ENCODE measurements at places on chromosomes 4 and X.

DNA sequence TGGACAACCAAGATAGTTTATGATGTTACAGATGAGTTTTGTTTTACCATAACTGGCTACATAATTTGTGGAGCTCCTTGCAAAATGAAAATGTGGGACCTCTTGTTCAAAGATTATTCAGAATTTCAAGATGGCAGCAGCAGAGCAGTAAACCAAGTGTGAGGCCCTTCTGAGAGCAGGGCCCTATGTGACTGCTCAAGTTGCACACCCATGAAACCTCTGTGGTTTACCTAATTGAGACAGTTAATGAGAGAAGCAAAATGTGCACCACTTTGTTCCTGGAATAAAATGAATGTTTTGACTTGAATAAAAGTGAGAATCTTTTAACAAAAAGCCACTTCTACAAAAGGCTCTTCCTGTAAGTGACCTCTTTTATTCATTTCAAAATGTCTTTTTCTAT, 519.2 kb downstream of the RPA4 start:
- DNase-seq = no peak

GRCh38 chrX:103927030-103927429, 35.4 kb upstream of the TMSB15B start:
- DNase-seq = no peak

DNA sequence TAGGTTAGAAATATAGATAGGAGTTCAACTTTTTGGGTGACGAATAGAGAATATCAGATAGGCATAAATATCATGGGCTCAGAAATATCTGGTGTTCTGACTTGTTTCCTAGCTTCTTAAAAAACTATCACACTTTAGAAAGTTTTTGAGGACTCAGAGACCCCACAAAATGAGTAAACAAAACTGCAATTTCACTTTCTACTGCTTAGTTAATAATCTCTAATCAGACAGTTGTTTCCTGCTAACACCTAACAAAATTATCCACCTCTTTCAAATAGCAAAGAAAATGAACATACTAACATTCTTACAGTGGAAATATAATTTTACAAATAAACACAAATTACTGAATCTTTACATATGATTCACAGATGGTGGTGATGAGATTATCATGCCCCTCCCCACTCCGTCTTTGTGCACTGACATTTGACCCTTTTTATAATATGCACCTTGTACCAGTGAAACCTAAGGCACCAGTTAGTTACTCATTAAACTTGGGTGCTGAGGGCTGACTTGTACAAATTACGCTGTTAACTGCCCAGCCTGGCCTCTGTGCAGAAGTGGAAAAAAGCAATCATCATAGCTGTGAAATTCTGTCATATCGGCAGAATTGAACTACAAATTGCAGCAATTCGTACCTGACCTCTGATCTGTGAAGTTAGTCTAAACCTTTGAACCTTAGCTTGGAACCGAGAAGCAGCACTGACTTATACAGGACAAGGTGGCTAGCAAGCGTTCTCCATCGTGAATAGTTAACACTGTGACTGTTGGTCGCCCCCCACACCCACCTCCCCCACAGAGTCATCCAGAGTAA, 138.7 kb downstream of the CHRNA9 start:
- no peak for DNase-seq

DNA sequence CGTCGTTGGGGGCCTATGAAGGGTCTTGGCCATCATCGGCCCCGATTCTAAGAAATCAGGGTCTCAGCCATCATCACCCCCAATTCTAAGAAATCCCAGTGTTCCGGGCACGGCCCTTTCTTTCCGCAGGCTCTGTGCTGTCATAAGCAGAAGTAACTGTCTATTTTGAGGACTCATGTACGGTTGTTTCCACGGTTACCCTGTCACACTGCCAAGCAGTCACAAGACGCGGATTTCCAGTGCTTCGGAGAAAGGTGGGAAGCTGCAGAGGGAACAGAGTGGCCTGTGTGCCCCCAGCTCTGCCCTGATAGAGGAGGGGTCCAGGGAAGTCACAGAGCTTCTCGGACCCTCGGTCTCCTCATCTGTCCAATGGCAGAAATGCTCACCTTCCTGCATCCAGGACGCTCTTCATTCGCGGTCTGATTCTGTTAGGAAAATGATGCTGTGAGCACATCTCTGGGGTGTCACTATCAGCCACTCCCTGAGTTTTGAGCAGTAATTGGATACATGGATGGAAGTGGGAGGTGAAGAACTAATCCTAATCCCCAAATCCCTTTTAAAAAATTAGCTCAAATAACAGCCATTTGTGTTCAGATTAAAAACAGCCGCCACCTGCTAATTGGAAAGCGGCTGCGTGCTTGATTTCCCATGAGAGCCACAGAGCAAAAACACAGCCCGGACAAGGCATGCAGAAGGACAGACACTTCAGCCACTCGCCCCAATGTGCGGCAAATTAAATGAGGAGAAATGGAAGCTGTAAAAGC, 73.1 kb downstream of the WFS1 start:
- DNase-seq = no peak

GRCh38 chr4:87211249-87211952, 9.0 kb downstream of the KLHL8 start:
- no peak for DNase-seq

- no peak for DNase-seq
Measured at GRCh38 chr4:189071241-189071640, 869.4 kb upstream of the FRG1 start.

GRCh38 chr4:168908093-168908492, 102.0 kb downstream of the CBR4 start:
- DNase-seq = no peak

DNA sequence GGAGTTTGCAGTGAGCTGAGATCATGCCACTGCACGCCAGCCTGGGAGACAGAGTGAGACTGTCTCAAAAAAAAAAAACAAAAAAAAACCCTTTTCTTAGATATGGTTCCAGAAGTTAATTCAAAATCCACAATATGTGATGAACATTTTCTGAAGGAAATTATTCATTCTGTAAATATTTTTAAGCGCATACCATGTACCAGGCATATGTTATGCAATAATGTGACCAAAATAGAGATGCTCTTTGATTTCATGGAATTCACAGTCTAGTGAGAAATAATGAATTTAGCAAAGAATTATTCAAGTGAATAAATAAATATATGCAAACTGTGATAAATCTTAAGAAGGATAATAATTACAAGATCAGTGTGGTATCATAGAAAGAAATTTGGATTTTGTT, 174.7 kb downstream of the GC start:
- no peak for DNase-seq

GRCh38 chrX:13733506-13733905, 914 bp downstream of the TRAPPC2 start:
- no peak for DNase-seq

- no peak for DNase-seq
Measured at GRCh38 chr4:114132830-114133229, 153.4 kb upstream of the ARSJ start.

Data from stimulated activated CD8-positive, alpha-beta memory T cell treated with anti-CD3 and anti-CD28 coated beads, Interleukin-7, amount 100 ng/mL, for 1 hour (primary cell).